ENCODE measurements at places on chromosomes 4 and X. TPM values are rescaled to one million over a fixed set of nuclear protein-coding genes. Genes with fewer than 3 reads are reported as not detected.

GRCh38 chr4:15479089-15479912 is 9.6 kb downstream of the CC2D2A start:
- peak; percentile 50 for DNase-seq

DNA sequence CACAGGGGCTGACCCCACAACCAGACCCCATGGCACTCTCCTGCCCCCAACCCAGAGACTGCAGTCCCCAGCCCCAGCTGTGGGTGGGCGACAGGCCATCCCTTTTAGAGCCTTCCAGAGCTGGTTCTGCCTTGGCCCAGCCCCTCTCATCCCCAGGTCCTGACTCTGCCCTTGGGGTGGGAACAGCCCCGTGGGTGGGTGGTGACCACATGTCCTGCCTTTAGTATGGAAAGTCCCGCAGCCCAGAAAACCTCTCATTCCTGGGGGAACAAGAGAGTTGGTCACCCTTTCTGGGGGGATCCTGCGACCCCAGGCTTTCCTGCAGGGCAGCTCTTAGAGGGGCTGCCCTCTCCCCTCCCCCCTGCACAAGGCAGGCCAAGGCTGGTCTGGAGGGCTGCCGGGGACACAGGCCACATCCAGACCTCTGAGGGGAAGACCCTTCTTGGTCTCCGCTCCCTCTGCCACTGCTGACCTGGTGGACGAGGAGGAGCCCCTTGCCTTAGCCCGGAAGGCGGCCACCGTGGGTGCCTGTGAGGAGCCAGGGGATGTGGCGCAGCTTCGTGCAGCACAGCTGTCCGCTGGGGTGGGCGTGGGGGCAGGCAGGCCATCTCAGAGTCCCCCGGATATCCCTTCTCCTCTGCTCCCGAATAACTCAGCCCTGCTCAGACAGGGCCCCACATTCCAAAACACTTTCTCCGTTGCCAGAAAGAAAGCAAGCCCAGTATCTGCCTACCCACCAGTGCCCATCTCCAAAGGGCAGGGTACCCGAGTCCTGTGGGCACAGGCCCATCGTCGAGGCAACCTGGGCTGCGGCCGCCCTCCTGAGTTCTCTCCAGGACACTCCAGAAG is 6.7 kb upstream of the MXD4 start:
- DNase-seq: no peak

DNA sequence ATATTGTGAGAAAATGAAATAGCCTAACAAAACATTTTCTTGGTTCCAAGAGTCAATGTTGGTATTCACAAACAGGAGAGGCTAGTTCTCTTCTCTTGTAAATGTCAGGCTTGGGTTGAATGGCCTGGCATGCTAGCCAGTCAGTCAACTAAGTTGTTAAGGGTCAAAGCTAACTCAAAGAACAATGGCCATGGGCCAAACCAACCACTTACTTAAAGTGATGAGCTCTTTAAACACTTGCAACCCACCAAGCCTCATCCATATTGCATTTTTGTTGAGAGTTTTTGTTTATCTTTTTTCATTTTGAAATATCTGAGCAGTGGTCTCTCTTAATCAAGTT is 394.5 kb downstream of the RAB28 start:
- no peak for DNase-seq

GRCh38 chrX:102155806-102156179 is at the start of gene BEX5:
Gene BEX5 (minus strand): TSS chrX:102155977. CDS start chrX:102154265, 1,712 bp downstream.
- peak; percentile 53 for DNase-seq

DNA sequence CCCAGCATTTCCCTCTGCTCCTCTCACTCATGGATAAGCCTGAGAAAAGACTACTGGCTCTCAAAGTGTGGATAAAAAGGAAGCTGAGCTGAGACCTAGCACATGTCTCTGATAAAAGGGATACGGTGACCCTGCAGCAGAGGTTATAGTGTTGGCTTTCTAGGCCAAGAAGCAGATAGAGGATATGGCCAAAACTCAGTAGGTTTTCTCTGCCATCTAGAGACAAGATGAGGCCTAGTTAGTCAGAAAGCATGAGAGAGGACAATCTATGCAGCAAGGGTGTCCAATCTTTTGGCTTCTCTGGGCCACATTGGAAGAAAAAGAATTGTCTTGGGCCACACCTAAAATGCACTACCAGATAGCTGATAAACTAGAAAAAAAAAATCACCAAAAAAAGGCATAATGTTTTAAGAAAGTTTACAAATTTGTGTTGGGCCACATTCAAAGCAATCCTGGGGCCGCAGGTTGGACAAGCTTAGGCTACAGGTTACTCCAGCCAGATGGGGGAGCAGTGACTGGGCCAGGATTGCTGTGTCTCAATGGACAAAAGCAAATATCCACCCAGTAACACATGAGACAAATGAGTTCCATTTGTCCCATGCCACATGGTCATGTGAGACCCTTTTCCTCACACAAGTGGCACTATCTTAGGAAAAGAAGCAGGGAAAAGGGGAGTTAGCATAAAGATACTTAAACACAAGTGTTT is 411.4 kb downstream of the INPP4B start:
- DNase-seq: peak; percentile 14

DNA sequence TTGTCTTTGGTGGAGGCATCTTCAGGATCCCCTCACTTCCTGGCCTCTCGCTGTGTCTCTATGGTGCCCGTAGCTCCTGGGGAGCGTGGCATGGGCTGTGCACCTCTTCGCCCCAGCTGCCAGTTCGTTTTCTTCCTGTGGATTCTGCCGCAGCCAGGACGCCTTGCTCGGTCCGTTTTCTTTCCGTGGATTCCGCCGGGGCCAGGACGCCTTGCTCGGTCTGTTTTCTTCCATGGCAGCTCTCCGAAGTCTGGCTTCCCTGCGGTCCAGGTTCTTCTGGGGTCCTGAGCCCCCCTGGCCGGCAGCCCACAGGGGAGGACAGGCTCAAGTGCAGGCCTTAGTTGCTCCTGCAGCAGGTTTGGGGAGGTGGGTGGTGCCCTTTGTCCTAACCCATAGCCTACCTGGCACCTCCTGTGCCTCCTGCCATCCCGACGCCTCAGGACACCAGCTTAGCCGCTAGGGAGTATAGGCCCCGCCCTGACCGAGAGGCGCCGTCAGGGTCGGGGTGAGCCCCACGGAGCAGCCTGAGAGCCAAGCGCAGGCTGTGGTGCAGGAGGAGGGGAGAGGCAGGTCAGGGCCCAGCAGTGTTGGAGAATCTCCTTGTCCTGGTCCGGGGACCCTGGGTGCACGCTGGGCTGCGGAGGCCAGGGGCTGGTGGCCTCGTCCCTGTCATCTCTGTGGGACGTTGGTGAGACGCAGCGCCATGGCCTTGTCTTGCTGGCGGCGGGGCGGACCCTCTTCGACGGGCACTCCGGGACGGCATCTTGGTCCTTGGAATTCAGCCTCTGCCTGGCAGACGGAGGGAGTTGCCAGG is 27.1 kb downstream of the UVSSA start:
- DNase-seq: no peak

GRCh38 chr4:187380181-187380581 is 615.4 kb upstream of the ZFP42 start:
- DNase-seq: peak; percentile 14

DNA sequence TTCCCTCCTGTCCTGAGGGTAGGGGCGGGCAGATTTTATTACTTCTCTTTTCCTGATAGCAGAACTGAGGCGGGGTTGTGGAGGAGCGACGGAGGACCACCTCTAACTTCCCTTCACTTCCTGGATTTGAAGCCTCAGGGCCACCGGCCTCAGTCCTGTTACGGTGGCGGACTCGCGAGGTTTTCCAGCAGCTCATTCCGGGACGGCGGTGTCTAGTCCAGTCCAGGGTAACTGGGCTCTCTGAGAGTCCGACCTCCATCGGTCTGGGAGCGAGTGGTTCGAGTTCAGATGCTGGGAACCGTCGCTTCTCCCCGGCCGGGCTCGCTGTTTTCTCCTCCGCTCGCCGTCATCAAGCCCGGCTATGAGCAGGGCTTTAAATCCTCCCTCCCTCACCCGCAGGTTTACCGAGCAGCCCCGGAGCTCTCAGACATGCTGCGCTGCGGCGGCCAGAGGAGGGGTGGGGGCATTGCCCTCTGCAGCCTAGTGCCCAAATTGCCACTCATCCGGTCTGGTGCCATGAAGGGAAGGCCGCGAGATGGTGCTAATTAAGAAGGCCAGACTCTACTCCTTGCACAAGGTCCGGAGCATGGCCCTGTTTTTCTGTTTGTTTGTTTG is 23.3 kb downstream of the HAND2 start:
- DNase-seq: no peak

DNA sequence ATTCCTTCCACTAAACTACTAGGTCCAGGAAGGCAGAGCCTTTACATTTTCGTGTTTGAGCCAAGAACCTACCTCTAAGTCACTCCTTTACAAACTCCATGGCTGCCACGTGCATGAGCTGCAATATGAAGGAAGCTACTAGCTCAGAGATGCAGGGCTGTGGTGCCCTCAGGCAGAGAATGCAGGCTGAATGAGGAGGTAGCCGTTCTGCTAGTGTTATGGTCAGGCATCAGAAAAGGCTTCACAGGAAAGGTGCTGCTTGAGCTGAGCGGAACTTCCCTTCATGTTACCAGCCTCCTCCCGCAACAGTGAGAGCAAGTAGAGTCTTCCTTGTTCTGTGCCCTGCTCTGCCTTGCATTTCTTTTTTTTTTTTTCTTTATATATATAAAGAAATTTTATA is 148.3 kb upstream of the PACRGL start:
- no peak for DNase-seq

GRCh38 chrX:110277609-110278008 is 40.3 kb downstream of the AMMECR1 start:
- DNase-seq: no peak

- DNase-seq: no peak
Observed at GRCh38 chrX:116873671-116874070, 410.9 kb upstream of the CT83 start.

DNA sequence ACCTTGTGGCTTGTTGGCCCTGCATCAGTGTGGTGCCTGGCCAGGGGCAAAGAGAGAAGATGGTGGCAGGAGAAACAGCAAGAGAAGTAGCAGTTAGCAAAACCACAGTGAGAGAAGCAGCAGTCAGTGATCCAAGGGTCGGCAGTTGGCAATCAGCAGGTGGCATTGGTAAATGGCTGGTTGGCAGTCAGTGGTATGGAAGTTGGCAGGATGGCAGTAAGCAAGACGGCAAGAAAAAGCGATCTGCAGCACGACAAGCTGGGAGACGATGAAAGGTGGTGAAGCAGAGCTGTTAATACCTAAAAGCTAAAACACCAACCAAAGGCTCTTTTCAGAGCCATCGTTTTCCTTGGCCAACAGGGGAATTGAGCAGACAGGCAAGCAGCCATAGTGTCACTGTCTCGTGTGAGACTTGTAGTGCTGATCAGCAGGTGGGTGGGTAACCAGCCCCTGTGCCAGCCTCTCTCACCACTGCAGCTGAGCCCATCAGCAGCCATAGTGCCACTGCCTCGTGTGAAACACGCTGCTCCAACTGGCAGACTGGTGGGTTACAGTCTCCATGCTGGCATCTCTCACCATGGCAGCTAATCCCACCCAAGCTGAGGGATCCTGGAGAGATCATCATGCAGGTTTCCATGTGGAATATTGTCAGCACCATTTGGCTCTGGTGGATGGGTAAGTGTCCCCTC is 2078.4 kb downstream of the PCDH7 start:
- no peak for DNase-seq

GRCh38 chr4:48491514-48492176 is 1.6 kb downstream of the ZAR1 start:
- no peak for DNase-seq

GRCh38 chr4:7254736-7255487 is 62.6 kb downstream of the SORCS2 start:
- DNase-seq: no peak

DNA sequence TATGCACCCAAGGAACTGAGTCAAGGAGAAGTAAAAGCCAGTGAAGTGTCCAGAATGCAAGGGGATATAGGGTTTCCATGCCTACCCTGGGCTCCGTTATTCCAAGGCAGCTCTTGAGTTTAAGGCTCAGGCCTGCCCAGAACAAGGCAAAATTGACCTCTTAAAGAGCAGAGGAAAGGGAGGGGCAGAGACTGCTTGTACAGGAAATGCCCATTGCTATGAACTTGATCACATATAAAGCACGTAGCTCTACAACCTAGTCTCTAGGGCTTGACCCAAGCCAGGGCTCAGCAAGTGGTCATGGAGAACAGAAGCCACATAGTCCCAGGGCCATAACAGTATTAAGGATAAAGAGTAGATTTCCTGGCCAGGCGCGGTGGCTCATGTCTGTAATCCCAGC is 58.2 kb upstream of the MSN start:
- DNase-seq: no peak

- DNase-seq: no peak
Observed at GRCh38 chr4:39285853-39286252, 80.3 kb downstream of the RFC1 start.

GRCh38 chr4:118417325-118417724 is 64.5 kb upstream of the PRSS12 start:
- DNase-seq: no peak

- peak; percentile 3 for DNase-seq
Observed at GRCh38 chrX:131675596-131676194, 131.8 kb downstream of the OR13H1 start.

- no peak for DNase-seq
Observed at GRCh38 chr4:151865312-151865711, 104.5 kb upstream of the GATB start.

GRCh38 chr4:2849267-2850152 is 5.9 kb downstream of the ADD1 start:
- DNase-seq: no peak

GRCh38 chr4:2672700-2673099 is 83.4 kb downstream of the TNIP2 start:
- DNase-seq: no peak

DNA sequence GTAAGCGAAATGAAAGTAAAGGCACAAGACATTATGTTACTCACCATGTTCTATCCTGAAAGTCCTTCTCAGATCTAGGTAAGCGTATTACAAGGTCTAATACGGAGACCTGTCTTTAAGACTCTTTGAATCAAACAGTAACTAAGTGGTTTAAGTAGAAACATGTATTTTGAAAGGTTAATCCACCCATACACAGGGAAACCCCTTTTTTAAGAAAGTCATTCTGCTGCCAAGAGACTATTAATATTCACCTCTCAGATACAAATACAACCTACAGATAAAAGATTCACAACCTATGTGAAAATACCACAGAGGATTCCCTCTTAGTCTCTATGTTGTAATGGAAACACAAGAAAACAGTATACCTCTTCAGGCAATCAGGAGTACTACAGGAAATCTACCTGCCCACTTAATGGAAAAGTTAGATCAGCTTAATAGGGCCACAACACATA is 63.2 kb upstream of the TNIP3 start:
- no peak for DNase-seq

- DNase-seq: peak; percentile 41
Observed at GRCh38 chr4:73922766-73923630, 53.8 kb downstream of the CXCL1 start.

DNA sequence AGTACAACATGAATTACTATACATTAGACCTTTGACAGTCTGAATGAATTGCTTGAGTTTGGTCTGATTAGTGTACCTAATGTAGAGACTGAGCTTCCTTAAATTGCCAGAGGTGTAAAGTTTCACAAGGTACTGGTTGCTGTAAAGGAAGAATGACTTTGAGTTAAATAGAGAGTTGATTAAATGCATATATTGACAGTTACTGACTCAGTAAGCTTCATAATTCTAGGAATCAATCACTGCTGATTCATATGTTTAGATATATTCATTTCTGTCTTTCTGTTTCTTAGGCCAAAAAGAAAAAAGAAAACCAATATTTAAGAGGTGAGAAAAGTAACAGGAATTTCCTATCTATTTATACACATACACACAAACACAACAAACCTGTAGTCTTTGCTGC is 16.2 kb upstream of the ART3 start:
- DNase-seq: no peak

Gene CDX4
- total RNA-seq: not detected

Gene HMX1
- not detected for total RNA-seq

Gene KCND1
- total RNA-seq: 9.7 TPM

Gene SLC9B1
- total RNA-seq: not detected

Gene HSFX4
- total RNA-seq: not detected

Gene IL1RAPL2
- not detected for total RNA-seq

Gene TNIP2
- 18.7 TPM for total RNA-seq

Gene CSN1S1
- not detected for total RNA-seq

Gene RNF128
- 40.1 TPM for total RNA-seq

Data from Calu3 (cell line).